ENCODE measurements at places on chromosomes 6 and 20.

- DNase-seq, result no peak
These were observed 14.6 kb downstream of the TSPYL4 start for GRCh38 chr6:116239256-116239655.

GRCh38 chr6:113755449-113756289 lies 101.5 kb upstream of the MARCKS start:
- DNase-seq, result no peak

DNA sequence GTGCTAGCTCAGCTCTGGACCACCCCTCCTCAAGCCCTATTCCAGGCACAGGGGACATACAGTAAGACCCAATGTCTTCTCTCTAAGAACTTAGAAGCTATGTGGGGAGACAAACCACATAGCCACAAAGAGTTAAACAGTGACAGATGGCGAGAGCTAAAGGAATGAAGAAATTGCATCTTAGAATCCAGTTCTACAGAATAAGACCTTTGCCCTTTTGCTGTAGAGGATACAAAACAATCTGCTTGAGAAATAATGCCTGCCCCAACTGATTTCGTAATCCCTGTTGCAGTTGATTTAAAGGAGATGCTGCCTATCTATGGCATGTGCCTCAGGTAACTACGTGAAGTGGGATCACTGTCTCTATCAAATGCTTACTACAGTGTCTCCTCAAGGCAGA lies 31.2 kb downstream of the TNFRSF21 start:
- no peak for DNase-seq

DNA sequence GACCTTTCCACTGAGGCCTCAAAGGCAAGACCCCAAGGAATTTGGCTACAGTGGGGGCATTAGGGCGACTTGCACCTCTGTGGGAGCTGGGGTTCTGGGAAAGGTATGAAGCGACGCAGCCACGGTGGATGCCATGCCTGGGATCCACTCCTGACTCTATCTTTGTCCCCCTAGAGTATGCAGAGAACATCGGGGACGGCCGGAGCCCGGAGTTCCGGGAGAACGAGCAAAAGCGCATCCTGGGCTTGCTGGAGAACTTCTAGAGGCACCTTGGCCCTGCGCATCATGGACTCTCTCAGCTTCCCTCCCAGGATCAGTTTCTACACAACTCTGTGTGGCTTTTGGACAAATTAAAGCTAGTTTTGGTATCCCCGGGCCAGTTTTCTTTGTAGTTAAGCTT lies 31.2 kb upstream of the VSTM2L start:
- DNase-seq, result no peak

DNA sequence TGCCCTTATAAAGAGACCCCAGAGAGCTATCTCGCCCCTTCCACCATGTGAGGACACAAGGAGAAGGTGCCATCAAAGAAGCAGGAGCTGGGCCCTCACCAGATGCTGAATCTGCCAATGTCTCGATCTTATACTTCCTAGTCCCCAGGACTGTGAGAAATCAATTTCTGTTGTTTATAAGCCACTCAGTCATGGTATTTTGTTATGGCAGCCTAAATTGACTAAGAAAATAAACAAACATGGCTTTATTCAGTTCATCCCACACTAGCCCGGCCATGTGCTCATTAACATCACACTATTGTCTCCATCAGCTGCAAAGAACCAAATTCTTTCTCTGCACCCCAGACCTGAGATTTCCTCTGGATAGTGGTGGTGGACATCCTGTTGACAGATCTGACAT lies 302.4 kb downstream of the PTPRT start:
- no peak for DNase-seq

- no peak for DNase-seq
These were observed 5.1 kb upstream of the TCEA2 start for GRCh38 chr20:64057628-64058498.

DNA sequence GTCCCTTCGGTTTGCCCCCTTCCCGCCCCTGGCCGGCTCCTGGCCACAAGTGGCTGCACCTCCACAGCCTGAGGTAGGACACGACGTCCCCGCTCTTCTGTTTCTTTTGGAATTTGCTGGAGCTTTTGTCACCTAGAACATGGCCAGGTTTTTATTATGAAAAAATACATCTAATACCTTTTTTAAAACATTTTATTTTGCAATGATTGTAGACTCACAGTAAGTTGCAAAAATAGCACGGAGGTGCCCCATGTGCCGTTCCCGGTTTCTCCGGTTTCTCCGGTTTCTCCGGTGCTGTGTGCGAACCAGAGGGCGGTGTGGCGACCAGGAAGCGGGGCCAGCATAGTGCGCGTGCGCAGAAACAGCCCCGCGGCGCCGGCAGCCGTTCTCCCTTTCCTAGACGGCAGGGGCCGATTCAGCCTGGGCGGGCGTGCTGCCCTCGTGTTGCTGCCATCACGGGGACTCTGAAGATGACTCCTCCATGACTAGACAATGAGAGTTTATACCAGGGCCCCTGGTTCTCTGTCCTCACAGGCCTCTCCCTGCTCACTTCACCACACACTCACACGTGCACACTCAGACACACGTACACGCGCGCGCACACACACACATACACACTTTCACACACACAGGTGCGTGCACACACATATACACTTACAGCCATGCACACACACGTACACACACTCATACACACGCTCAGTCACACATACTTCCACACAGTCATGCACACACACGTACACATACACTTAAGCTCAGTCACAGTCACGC lies 102.1 kb downstream of the TMEM242 start:
- peak; percentile 4 for DNase-seq

Measured in SIG-M5 (cell line).